ENCODE measurements at places on chromosomes 13 and 19. TPM values are rescaled to one million over a fixed set of nuclear protein-coding genes. Genes with fewer than 3 reads are reported as not detected.

RNF225 gene
- 0.14 TPM for total RNA-seq

MAMSTR gene
- total RNA-seq = 0.50 TPM

TNFSF13B gene
- total RNA-seq = 0.41 TPM

ZNF793 gene
- total RNA-seq = 0.06 TPM

SIGLECL1 gene
- not detected for total RNA-seq

SCGB2B2 gene
- total RNA-seq = 0.02 TPM

GRK1 gene
- total RNA-seq = 0.19 TPM

All from A549 treated with AZD2906 at 1 μM for 4 hours (cell line).